ENCODE measurements at places on chromosomes 6 and 20.

DNA sequence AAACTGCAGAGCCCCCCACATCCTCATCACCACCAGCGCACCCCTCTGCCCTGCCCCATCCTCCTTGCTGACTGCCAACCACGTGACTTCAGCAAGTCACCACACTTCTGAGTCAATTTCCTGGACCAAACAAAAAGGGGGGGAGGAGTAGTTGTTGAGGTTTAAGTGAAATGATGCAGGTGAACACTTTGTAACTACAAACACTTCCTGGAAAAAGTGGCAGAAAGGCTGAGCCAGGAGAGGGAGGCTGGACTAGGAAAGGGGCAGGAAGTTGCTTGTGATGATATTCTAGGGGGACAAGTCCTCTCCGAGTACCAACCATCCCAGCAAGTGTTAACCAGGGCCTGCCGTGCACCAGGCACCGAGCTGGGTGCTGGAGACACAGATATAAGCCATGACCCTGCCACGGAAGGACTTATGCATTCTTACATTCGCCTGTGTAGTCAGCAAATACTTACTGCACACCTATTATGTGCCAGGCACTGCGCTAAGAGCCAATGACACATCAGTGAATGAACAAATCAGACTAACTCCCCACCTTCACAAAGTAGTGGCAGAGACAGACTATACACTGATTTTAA lies 67.3 kb downstream of the PREX1 start:
- peak; percentile 48 for DNase-seq

DNA sequence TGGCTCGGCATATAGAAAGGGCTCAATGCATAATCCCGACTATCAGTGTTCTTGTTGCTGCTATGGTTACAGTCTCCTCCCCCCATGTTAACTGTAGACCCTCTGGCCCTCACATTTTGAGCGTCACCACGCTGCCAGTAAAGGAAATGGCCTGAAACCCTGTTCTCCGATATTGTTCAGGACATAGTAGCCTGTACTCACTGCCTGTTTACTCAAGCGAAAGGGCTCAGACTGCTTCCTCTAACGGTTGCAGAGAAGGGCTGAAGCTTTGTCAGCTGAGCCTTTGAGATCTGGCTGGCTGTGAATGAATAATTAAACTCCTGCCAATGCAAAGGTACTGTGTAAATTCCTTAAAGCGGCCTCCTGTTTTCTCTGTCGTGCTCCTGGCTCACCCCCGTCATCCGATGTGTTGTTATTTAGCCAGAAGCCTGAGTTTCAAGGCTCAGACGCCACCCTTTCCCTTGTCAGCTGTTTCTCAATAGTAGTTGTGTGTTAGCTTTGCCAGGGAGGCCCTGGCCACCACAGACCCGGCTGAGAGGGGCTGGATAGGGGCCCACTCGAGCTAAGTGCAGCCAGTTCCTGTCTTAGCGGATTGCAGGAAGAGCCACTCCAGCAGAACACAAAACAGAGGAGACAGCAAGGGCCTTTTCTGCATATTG lies 31.2 kb upstream of the RALGAPA2 start:
- no peak for DNase-seq

- DNase-seq: no peak
Measured at GRCh38 chr6:111857674-111858337, 15.4 kb downstream of the FYN start.

GRCh38 chr6:165890404-165890735 lies 227.3 kb upstream of the PDE10A start:
- DNase-seq: no peak

- DNase-seq: no peak
Measured at GRCh38 chr6:24875534-24875901, 60.2 kb downstream of the RIPOR2 start.

DNA sequence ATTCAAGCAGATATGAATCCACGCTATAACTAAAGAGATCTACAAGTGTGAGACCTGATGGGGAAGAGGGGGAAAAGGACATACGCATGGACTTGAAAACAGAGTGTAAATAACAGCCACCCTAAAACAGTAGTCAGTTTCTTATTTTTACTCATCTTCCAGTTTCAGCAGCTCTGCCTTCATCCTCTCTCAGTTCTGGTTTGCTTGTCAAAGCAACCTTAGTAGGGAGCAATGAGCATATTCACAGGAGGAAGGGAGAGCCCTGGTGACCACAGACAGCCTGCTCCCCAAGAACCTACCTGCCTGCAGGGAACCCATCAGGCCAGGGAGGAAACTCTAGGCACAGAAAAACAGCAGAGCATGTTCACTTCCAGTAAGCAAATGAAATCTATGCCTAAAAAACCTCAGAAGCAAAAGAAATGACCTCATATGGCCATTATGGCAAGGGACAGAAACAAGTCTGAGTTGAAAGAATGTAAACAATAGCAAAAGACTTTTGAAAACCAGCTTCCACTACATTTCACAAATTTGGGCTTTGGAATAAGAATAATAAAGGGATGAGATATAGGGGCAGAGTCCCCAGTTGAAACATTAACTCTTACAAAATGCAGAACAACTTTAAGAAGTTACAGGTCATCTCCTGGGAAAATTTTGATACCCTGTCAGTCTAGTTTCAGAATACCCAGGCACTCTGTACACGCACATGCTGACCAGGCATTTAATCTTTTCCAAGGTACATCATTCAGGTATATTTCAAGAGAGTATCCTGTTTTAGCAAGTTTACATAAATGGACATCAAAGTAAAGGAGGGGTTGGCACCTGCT lies 120.8 kb upstream of the BCLAF1 start:
- peak; percentile 7 for DNase-seq

DNA sequence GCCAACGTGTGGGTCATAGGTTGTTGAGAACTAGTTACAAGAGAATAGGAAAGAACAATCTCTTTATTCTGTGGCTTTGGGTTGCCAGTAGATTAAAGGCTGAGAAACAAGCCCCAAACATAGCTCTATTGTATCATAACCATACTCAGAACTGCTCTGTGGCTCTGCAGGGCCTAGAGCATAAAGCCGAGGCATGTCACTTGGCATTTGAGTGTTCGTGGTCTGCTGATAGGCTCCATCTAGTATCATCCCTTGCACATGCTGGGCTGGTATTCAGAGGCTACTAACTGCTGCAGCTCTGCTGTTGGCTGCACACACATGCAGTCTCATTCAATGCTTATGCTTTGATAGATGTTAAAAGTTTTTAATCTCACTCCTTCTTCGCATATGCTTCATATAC lies 157.9 kb downstream of the OGFRL1 start:
- DNase-seq: peak; percentile 11

- DNase-seq: no peak
Measured at GRCh38 chr6:132475925-132476324, 37.0 kb downstream of the STX7 start.

DNA sequence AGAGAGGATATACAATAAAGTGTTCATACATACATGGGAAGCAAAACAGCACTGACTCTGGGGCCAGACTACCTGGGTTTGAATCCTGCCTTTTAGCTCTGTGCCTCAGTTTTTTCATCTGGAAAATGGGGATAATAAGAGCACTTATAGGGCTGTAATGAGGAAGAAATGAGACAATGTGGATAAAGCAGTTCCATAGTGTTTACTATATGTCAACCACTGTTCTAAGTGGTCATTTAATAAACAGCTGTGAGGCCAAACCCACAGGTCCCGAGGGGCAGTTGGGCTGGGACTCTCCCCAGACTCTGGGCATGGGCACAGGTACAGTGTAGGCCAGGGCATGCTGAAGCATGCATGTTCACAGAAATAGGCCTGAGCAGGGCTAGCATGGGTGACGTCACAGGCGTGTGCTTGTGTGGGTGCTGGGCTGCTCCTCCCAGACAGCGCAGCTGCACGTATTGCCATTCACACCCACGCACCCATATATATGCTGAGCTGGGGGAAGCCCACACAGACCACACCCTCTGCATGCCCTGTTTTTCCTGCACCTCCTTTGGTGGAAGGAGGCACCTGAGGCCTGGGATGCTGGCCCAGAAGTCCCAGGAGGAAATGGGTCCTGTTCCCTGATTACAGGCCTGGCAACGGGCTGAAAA lies 3.5 kb upstream of the PLCG1 start:
- DNase-seq: no peak

- no peak for DNase-seq
Measured at GRCh38 chr20:58695084-58695722, 2.6 kb downstream of the NPEPL1 start.

DNA sequence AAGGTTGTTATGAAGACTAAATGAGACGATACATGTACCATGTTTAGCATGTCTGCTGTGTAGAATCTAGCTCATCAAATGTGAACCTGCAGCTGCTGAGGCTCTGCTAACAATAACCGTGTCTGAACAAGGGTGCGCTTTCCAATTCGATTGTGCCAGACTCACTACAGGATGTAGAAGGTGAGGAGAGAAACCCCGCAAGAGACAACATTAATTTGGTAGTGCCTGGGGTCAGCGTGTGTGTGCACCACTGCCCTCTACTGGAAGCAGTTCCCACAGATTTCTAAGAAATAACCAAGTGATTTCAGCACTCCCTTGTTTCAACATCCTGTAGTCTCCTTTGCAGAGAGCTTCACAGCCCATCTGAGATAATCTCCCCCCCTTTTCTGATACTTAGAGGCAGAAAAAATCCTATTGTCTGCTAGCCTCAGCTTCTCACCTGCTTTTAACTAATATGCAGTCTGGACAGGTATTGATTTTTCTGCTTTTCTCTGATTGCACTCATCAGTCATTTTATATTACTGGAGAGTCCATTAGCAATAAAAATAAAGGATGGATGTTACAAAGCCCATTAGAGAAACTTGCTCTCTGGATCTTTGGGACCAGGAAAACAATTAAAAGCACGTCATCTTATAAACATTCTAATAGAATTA lies 96.7 kb upstream of the BACH2 start:
- peak; percentile 29 for DNase-seq

DNA sequence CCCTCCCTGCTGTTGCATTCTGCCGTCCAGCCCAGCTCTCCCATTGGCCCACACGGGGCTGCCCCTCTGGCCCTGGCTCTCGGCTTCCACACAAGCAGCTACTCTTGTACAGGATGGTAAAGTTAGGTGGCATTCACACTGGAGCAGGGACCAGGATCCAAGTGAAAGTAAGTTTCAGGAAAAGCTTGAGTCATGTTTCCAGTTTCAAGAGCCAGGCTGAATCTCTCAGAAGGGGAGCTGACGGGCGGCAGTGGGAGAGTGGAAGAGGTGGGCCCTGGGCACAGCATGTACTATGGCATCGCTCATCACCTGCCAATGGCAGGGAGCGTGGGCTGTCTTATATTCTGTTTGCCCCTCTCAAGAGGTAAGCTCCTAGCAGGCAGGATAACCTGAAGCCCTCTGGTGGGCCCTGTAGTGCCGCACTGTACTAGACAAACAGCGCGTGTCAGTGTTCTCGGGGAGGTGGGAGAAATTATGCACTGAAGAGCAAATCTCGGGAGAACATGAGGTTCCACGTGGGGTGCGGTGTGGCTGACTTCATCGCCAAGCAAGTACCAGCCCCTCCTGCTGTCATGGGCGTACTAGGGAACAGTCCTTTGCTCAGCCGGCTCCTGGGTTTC lies 241.5 kb downstream of the NRN1 start:
- no peak for DNase-seq

GRCh38 chr6:87139236-87139635 lies 16.1 kb upstream of the ZNF292 start:
- DNase-seq: no peak

DNA sequence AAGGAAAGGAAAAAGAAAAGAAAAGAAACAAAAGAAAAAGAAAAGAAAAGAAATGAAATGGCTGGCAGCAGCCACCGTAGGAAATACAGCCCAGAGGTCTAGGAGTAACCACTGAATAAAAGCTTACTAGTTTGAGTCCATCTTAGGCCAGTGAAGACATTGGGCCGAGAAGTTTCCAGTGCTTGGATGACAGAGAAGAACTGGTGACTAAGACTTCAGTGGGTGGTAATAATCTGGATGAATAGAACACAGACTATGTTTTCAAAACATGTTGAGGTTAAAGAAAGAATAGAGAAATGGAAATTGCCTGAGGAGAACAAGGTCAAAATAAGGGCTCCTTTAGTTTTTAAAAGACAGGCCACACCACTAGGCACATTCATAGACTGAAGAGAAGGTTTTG lies 198.8 kb downstream of the ATXN1 start:
- DNase-seq: peak; percentile 16

GRCh38 chr6:33144373-33144772 lies 47.9 kb downstream of the COL11A2 start:
- peak; percentile 13 for DNase-seq

DNA sequence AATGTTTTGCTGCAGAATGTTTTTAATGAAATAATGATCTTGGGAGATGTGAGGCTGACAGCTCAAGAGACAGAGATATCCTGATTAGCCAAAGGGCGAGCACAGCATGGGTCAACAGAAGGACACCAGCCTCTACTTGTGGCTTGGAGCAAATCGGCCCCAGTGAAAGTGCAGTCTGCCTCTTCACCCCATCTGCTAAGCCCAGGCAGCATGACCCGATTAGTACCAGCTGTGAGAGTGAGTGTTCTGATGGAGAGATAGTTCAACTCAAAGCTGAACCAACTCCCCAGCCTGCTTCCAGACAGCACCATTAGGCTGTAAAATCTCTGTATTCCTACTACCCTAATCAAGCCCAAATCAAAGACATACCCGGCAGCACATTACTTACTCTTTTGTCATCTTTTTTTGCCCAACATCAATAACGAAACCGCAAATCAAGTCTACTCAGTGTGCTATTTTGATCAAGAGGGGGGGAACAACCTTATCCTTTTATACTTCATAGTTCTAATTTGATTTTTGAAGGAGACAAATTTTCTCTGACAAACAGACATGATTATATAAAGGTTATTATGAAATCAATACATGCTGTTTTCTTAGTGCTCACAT lies 514.1 kb upstream of the NRSN1 start:
- no peak for DNase-seq

- no peak for DNase-seq
Measured at GRCh38 chr6:104486035-104486434, 373.7 kb downstream of the HACE1 start.

DNA sequence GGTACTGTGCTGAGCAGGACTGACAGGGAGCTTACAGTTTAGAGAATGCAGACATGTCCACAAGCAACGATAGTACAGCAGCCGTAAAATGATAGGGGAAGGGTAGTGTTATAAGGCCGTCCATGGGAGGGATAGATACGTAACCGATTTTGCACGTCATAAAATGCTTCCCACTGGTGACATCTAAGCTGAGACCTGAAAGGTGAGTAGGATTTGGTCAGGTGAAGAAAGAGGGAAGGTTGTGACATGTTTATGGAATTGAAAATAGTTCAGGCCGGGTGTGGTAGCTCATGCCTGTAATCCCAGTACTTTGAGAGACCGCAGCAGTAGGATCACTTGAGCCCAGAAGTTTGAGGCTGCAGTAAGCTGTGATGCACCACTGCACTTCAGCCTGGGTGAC lies 25.6 kb downstream of the SNX9 start:
- no peak for DNase-seq

DNA sequence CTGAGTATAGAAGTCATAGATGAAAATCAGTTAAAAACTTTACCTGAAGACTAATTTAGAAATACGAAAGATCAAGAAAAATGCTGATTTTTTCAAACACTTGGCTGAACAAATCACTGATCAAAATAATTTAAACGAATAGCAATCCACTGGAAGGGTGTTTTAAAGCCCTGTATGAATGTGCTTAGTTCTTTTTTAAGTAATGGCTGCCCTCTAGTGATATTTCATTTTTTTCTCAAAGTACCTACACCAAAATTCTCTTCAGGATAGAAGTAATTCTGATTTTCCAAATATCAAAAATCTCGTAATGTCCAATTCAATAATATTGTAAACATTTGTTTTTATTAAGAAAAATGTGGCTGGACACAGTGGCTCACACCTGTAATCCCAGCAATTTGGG lies 32.5 kb downstream of the AKAP7 start:
- DNase-seq: no peak
